ENCODE measurements at places on chromosomes 4 and X.
A peak's percentile ranks its signal among the peaks of the same experiment; 100 is the strongest.

DNA sequence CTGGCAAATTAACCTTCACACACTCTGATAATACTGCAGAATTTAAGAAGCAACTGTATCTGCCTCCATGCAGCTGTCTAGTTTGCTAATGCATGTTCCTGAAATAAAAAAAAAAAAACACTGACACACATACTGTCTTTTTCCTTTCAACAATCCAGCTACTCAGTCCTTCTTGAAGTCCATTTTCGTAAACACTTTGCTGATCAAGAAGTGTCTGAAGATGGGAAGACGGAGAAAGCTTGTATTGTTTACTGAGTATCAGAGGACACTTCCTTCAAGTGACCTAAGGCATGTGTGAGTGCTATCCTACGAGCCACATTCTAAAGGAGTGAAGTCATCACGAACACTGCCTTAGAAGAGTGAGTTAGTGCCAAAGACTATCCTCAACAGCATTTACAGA lies 82.6 kb downstream of the LUZP4 start:
- no peak for DNase-seq

DNA sequence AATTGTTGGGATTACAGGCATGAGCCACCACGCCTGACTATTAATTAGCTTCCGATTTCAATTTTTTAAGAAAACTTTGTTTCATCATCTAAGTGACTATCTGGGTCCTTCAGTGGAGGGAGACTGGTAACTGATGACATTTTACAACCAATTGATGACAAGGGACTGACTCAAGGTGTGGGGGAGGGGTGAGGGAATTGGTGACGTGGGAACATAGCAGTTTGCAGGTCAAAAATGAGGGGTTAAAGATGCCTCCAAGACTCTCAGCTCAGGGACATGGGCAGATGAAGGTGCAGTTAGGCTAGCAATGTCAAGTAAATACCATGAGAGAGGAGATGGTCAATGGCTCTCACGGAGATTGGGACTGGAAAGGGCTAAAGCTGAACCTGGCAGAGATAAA lies 5.7 kb upstream of the FAM9C start:
- DNase-seq, result no peak

- no peak for DNase-seq
Measured at GRCh38 chrX:38271154-38271716, 50.6 kb upstream of the SRPX start.

GRCh38 chr4:181971411-181971810 lies 271.8 kb upstream of the TENM3 start:
- DNase-seq, result no peak

DNA sequence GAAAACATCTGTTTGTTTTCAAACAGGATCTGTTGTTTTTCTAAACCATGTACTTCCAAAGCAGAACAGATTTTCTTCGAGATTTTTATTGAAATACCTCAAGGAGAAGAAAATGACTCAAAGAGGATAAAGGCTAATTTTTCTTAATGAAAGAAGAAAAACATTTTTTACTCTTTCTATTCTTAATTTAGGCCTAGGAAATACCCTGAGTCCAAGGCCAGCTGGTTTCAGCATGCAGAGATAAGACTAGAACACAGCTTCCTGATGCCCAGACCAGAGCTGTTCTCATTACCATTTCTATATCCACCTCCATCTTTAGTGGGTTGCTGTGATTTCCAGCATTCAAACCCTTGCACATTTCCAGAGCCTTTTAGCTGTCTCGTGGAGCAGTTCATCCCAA lies 18.3 kb downstream of the GAB1 start:
- peak; percentile 48 for DNase-seq

DNA sequence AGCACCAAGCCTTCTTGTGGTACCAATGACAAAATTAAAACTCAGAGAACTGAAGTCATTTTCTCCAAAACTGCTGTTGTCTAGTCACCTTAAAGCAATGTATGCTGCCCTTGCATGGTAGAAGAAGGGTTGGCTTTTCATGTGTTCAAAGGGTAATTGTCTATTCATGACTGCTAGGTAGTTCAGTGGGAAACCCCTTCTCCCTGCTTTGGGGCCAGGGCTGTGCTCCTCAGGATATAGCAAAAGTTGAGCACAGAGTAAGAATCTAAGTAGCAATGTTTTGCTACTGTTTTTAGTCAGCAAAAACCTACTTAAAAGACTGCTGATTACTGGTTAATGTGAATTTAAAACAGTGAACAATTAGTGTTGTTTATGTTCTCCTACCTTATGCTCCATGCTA lies 30.8 kb upstream of the FAM9B start:
- DNase-seq, result no peak

DNA sequence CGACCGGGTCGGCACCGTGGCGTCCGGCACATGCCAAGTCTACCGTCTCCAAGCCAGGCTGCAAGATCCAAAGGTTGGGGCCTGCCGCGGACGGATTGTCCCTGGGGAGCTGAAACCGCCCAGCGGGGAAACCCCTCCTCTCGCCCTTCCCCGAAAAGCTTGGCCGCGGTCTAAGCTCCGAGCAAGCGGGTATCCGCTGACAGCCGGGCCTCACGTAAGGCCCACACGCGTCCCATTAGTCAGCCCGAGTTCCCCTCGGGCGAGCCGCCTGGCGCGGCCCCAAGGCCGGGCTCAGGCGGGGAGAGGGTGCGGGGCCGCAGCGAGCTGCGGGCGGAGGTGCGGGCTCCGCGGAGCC lies 6.8 kb upstream of the BCOR start:
- DNase-seq, result no peak

DNA sequence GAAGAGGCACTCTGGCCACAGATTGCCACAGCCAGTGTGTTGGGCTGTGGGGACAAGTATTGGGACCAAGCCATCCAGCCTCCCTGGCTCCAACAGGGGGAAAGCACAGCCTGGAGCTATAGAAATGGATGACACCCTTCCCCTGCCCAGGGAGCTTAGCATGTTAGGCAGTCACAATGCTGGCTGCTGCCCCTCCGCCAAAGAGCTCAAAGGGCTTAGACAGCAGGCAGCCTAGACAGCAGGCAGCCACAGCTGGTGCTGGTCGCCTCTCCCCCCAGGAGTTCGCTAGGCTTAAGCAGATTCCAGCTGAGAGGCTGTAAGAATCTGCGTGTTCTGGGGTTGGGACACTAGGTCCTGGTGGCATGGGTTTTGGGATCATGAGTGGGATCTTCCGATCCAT lies 94.5 kb upstream of the MXRA5 start:
- DNase-seq, result no peak

GRCh38 chr4:26369581-26369980 lies 48.8 kb downstream of the RBPJ start:
- DNase-seq, result no peak

GRCh38 chr4:57492251-57492878 lies 382.2 kb upstream of the IGFBP7 start:
- DNase-seq, result no peak

DNA sequence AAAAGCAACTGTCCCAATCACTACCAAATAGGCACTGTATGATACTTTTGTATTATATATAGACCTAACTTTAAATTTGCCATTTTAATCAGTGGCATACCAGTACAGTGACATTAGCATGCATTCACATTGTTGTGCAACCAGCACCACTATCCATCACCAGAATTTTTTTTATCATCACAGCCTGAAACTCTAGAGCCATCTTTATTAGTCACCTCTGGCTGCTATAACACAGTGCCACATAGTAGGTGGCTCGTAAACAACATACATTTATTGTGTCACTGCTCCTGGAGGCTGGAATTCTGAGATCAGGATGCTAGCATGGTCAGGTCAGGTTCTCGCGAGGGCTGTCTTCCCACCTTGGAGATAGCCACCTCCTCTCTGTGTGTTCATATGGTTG lies 188.4 kb upstream of the GALNT7 start:
- no peak for DNase-seq
